ENCODE measurements at places on chromosomes 13 and 19. TPM values are rescaled to one million over a fixed set of nuclear protein-coding genes. Genes with fewer than 3 reads are reported as not detected.

The KLK11 gene
- 1.9 TPM for total RNA-seq

The ZNF582 gene
- 4.2 TPM for total RNA-seq

The RFPL4AL1 gene
- total RNA-seq, result 0.28 TPM

The CD209 gene
- total RNA-seq, result 3.4 TPM

The BEST2 gene
- not detected for total RNA-seq

The FAM32A gene
- total RNA-seq, result 106 TPM

The LIM2 gene
- not detected for total RNA-seq

The CEACAM16 gene
- total RNA-seq, result 0.24 TPM

The FFAR1 gene
- 0.05 TPM for total RNA-seq

The SRRM5 gene
- 0.05 TPM for total RNA-seq

The ZNF416 gene
- total RNA-seq, result 7.1 TPM

The SELENOV gene
- total RNA-seq, result 0.19 TPM

The F2RL3 gene
- 0.19 TPM for total RNA-seq

The ZNRF4 gene
- not detected for total RNA-seq

The BRSK1 gene
- total RNA-seq, result 3.1 TPM

The GRK1 gene
- total RNA-seq, result 0.14 TPM

The EHD2 gene
- total RNA-seq, result 1.9 TPM

- DNase-seq, result no peak
Measured at GRCh38 chr19:6803036-6803404, 30.5 kb downstream of the VAV1 start.

DNA sequence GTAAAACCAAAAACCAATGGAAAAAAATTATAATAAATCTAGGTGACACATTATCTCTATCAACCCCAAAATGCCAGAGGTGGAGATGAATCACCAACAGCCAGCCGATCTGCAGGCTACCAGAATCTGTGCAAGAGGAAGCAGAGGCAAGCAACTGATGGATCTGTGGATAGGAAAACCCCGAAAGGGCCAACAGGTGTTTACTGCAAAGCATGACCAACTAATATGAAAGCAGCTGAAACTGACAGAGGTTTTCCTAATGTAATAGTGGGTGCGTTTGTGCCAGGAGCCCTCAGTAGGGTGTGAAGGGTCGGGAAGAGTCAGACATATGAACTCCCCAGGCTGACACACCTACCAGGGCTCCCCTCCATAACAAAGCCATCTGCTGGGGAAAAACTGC lies 554.6 kb downstream of the RFC3 start:
- no peak for DNase-seq

GRCh38 chr13:111006506-111007031 lies 91.7 kb upstream of the ANKRD10 start:
- no peak for DNase-seq

DNA sequence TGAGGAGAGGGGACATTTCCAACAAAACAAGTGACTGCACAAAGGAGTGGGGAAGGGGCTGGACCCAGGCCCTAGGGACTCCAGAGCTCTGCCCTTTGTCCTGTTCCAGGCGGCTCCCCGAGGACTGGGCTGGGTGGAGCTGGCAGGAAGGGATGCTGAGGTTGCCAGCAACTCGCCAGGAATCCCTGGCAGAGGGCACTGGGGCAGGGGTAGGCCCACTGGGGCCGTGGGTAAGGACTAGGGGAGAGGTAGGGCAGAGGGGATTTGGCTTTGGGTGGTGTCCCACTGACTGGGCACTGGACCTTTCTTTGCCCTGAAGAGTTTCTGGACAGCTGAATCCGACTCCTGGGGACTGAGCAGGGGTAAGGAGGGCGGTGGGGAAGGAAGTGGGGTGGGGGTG lies 7.9 kb downstream of the LIPE start:
- no peak for DNase-seq

- no peak for DNase-seq
Measured at GRCh38 chr13:77298426-77298825, 28.5 kb downstream of the MYCBP2 start.

- no peak for DNase-seq
Measured at GRCh38 chr13:110551284-110551683, 10.2 kb downstream of the RAB20 start.

- no peak for DNase-seq
Measured at GRCh38 chr19:5339950-5340636, 519 bp downstream of the PTPRS start.

DNA sequence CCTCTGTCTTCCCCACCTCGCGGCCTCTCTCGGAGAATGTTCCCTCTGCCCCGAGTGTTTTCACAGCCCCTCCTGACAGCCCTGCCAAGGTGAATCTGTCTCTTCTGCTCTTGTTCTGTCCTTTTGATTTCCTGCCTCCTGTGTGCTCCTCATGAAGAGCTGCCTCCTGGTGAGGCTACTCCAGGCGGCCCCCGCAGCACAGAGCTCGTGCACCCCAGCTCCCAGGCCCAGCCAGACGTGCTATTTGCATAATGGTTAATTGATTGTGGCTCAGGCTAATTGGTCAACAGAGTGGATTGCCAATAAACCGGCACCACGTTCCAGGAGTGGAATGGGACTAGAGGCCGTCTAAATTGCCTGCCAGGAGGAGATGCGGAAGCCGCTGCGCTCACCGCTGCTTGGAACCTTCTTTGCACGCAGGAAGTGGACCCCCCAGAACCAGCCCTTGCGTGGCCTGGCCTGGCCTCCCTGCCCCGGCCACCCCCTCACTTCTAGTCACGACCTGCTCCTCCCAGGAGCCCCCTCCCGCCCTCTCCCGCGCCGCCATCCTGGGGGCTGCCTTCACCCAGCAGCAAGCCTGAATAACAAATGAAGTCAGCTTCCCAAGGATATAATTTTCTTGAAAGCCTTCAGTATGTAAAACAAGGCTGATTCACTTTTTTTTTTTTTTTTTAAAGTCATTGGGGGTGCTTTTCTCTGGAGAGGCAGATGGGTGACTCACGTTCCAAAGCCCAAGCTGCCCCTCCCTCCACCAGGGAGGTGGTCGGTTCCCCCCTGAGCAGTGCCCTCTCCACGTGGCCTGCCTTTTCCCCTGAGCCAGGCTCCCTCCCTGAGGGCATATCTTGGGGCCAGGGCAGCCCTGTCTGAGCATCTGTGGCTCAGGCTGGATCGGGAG lies 144.0 kb downstream of the KDM4B start:
- no peak for DNase-seq

GRCh38 chr13:44432650-44433049 lies 59.0 kb downstream of the SERP2 start:
- DNase-seq, result peak; percentile 12

GRCh38 chr13:49084961-49085360 lies 109.2 kb downstream of the FNDC3A start:
- no peak for DNase-seq

DNA sequence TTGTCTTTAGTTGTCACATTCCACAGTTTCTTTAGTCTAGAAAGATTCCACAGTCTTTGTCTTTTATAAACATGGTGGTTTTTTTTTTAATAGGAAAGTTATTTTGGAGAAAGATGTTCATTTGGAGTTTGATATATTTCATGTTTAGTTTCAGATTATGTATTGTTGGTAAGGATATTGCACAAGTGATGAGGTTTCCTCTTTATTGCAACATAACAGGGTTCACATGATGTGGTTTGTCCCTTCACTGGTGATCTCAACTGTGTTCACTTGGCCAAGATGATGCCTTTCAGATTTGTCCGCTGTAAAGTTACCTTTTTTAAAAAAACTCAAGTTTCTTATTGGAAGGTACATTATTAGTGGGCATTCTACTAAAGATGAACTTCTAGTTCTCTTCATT lies 3.2 kb downstream of the ZNF230 start:
- DNase-seq, result no peak

DNA sequence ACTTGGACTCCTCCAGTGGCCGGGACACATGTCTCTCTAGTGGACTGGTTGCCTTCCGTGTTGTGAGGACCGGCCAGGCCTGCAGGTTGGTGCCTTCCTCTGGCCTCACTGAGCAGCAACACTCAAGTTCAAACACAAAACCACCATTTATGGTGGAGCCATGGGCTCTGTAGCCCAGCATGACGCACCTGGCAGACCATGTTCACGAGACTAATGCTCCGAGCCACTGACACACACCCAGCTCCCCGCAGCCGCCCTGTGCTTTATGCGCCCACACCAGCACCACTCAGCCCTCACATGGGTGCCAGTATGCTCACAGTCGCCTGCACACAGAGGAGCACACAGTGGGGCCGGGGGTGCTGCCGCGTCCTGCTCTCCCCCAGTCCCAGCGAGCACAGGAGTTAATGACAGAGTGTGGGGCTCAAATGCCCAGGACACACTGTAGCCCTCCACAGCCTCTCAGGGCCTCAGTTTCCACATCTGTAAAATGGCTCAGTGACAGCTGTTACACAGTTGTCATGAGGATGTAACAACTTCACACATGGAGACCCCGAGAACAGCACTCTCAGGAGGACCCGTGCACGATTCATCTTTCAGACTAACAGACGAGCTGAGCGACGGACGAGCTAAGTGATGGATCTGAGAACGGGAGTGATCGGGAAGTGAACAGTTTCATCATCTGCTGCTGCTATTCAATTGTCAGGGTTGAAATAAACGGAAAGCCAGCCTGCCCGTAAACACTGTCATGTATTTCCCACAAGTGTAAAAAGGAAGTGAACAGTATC lies 7.8 kb downstream of the GAS6 start:
- DNase-seq, result no peak

DNA sequence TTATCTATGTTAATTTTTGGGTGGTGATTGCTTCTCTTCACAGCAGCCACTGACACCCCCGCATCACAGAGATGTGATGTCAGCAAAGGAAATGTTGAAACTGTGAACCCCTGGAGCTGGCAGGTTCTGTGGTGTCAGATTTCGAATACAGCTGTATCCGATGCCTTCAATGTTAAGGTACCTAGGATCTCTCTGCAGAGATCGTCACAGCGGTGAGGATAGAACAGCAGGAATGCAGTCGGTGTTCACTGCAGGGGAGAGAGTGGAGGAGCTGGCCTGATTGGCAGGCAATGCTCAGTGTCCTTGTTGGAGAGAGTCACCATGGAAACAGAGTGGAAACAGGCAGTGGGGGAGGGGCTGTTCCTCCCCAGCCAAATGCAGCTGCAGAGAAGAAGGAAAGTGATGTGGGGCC lies 79.5 kb upstream of the ZNF835 start:
- DNase-seq, result no peak

DNA sequence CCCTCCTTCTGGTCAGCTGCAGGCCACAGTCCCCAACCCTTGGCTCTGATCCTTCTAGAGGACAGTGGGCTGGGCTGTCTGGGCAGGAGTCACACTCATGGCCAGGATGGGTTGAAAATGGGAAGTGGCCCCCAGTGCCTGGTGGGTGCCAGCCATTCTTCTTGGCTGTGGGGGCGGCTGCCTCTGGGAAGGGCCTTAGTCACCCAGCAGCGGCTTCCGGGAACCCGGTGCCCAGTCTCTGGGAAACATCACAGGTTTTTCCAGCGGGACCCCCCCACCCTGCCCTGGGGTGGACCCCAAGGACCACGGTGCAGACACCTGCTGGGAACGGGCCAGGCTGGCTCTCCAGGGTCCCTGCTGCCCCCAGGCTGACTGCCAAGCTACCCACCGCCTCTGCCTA lies 27.3 kb upstream of the SLC7A10 start:
- no peak for DNase-seq

DNA sequence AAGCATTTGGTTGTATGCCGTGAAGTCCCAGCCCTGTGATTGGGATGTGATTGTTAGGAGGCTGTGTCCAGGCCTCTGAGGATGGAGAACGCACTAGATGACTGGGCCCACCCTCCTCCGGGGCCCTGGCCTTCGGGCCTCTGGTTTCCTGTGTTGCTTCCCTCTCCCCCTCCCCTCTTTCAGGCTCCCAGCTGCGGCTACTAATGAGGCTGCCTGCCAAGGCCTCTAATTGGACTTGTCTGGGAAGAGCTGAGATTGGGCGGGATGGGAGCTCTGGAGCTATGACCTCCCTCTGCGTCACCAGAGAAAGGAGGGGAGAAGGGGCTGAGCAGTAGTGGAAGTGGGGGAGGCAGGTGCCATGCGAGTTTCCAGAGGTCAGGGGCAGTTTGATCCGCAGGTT lies 9.9 kb downstream of the PTH2 start:
- DNase-seq, result no peak

DNA sequence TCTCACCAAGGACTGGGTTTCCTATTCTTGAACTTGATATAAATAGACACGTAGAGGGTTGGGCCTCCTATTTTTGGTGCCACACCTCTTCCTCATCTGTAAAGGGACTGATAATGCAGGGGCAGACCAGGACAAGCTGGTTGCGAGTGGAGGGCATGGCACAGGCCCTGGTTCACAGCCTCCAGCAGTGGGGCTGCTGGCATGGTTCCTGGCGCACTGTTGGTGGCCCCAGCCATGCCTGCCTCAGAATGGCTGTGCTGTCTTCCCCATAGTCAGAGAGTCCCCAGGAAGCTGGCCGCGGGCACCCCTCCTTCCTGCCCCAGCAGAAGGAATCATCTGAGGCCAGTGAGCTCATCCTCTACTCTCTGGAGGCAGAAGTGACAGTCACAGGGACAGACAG lies 10.5 kb upstream of the OVOL3 start:
- no peak for DNase-seq

GRCh38 chr13:110379905-110380341 lies 72.8 kb downstream of the COL4A2 start:
- no peak for DNase-seq

GRCh38 chr19:8571006-8571411 lies 6.2 kb downstream of the MYO1F start:
- no peak for DNase-seq

DNA sequence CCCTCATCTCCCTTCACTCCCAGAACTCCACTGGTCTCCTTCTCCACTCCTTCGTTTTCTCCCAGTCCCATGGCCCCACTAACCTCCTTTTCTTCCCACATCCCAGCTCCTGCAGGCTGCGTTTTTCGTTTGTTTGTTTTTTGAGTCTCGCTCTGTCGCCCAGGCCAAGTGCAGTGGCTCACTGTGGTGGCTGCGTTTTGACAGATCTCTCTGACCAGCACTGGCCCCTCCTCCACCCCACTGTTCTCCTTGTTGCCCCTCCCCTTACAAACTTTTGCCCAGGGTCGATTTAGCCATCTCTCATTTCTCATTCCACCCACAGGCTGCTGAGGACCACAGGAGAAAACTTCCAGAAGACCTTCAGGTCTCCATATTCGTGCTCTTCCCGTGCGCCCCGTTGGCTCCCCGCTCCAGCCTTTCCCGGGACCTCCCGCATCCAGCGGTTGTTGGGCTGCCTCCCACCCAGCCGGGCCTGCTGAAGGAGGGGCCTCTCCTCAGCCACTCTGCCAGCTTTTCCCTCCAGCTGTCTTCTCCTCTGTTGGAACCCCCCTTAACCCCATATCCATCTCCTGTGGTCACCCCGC lies 40.6 kb upstream of the GJB6 start:
- DNase-seq, result no peak

DNA sequence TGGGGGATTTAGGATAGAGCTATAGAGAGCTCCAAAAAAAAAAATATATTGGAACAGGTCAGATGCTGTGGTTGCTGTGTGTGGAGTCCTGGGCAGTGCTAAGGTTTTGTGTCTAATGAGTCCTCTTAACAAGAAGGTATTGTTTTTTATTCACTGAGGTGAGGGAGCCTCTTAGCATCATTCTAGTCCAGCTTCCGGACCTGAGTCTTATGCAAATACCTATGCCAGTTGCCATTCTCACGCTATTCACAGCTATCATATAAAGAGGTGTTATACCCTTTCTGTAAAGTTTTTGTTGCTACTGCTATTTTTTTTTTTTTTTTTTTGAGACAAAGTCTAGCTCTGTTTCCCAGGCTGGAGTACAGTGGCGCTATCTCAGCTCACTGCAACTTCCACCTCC lies 1.4 kb downstream of the NLRP2 start:
- DNase-seq, result no peak

GRCh38 chr13:104327211-104327610 lies 1261.0 kb upstream of the SLC10A2 start:
- no peak for DNase-seq

Measured in thymus (tissue), 14 donors.